ENCODE measurements at places on chromosomes 5 and 9. TPM values are rescaled to one million over a fixed set of nuclear protein-coding genes. Genes with fewer than 3 reads are reported as not detected.

The GABRG2 gene
- total RNA-seq, result not detected

The JAKMIP2 gene
- total RNA-seq, result 0.25 TPM

The CAVIN4 gene
- 0.33 TPM for total RNA-seq

The HTR1A gene
- not detected for total RNA-seq

The GRXCR2 gene
- not detected for total RNA-seq

The ENHO gene
- not detected for total RNA-seq

The QSOX2 gene
- 22.3 TPM for total RNA-seq

The SPATA31A3 gene
- total RNA-seq, result not detected

The SPATA31D4 gene
- total RNA-seq, result not detected

The PGM5 gene
- total RNA-seq, result not detected

The SMIM23 gene
- not detected for total RNA-seq

The PRSS3 gene
- total RNA-seq, result 0.89 TPM

The NR5A1 gene
- not detected for total RNA-seq

The PDZD2 gene
- 3.8 TPM for total RNA-seq

The AQP7 gene
- not detected for total RNA-seq

The MATR3 gene
- total RNA-seq, result 178 TPM

The CANX gene
- total RNA-seq, result 259 TPM

The ORM1 gene
- not detected for total RNA-seq

The SEMA6A gene
- 0.98 TPM for total RNA-seq

The TNFSF8 gene
- total RNA-seq, result not detected

The ENG gene
- 29.0 TPM for total RNA-seq

The BTNL9 gene
- not detected for total RNA-seq

The TMOD1 gene
- total RNA-seq, result 0.13 TPM

The CYLC2 gene
- not detected for total RNA-seq

The SPATA9 gene
- total RNA-seq, result not detected

The TAS2R1 gene
- not detected for total RNA-seq

The EGFLAM gene
- 2.2 TPM for total RNA-seq

The TMC1 gene
- total RNA-seq, result not detected

The DCTN4 gene
- 35.6 TPM for total RNA-seq

The PTGDS gene
- 463 TPM for total RNA-seq

The OR4F3 gene
- not detected for total RNA-seq

The C5orf24 gene
- total RNA-seq, result 33.7 TPM

The C1QTNF2 gene
- not detected for total RNA-seq

The AFAP1L1 gene
- 9.0 TPM for total RNA-seq

The GPR150 gene
- total RNA-seq, result under 0.01 TPM

The C8G gene
- total RNA-seq, result not detected

The GAS1 gene
- total RNA-seq, result 29.4 TPM

The RNF180 gene
- total RNA-seq, result 2.3 TPM

The OTP gene
- total RNA-seq, result not detected

The NUTM2F gene
- not detected for total RNA-seq

The INSL4 gene
- not detected for total RNA-seq

The WNT8A gene
- not detected for total RNA-seq

The CFAP77 gene
- total RNA-seq, result not detected

The NTRK2 gene
- under 0.01 TPM for total RNA-seq

The CDKN2AIPNL gene
- 22.8 TPM for total RNA-seq

Measured in mesangial cell (primary cell).